ENCODE measurements at places on chromosomes 1 and 21.

DNA sequence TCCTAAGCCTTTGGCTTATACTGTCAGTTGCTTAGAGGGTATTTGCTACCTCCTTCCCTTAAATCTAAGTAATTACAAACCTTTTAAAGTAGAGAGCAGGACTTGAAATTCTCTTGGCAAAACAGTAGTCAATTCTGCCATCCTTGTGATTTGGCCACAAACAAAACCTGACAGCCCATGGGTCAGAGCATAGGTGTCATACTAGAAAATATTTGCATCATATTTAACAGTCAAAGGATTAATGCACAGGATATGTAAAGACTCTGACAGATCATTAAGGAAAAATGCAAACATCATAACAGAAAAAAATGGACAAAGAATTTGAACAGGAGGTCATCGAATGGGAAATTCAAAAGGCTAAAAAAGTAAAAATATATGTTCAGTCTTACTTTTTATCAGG lies 50.5 kb downstream of the ZFYVE9 start:
- no peak for DNase-seq

DNA sequence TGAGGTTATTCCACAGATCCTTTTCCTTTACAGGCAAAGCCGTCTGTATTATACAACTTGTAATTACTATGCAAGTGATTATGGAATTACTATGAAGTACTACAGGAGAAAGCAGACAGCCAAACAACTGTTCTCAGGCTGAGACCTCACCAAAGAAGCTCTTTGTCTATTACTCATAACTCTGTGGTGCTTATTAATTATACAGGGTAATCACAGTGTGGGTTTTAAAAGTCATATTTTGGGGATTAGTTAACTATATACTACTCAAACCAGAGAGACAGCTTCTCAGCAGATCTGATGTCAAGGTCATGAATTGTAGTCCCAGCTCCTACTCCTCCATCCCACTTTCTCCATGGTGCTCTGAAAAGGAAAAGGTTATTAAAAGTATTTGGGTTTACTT lies 49.6 kb downstream of the CTTNBP2NL start:
- no peak for DNase-seq

DNA sequence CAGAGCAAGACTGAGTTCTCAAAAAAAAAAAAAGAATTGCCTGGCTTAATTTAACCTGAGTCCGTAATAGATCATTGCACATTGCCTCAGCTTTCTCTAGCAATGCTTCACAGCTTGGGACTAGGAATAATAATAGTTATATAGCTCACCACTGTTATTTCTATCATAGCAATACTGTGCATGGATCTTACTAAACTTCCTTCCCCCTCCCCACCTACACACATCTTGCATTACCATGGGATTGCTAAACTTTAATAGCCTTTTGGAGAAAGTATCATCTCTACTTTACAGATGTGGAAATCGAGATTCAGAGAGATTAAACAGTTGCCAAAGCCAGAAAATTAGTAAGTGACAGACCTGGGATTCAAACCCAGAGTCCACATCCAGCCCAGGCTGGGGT lies 99.4 kb downstream of the ATP5PO start:
- no peak for DNase-seq

GRCh38 chr1:205954819-205955404 lies 11.7 kb upstream of the SLC26A9 start:
- no peak for DNase-seq

GRCh38 chr1:17356387-17357026 lies 15.5 kb upstream of the PADI6 start:
- no peak for DNase-seq

GRCh38 chr1:12507631-12508030 lies 110.4 kb downstream of the DHRS3 start:
- DNase-seq = no peak

DNA sequence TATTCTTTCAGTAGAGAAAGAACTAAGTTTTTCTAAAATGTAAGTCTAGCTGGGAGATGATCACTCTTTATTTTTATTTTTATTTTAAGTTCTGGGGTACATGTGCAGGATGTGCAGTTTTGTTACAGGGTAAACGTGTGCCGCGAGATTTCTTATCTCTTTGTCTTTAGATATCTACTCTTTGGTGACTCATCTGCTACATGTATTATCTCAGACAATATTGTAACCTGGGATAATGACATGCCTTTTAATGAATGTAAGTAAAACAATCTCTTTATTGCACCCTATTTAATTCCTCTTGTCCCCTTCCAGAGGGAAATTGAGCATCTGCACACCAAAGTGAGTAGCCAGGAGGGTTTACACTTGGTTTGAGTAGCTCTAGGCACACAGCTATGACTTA lies 9.4 kb downstream of the CR2 start:
- DNase-seq = no peak

GRCh38 chr1:169340882-169341281 lies 26.7 kb downstream of the NME7 start:
- DNase-seq = no peak

DNA sequence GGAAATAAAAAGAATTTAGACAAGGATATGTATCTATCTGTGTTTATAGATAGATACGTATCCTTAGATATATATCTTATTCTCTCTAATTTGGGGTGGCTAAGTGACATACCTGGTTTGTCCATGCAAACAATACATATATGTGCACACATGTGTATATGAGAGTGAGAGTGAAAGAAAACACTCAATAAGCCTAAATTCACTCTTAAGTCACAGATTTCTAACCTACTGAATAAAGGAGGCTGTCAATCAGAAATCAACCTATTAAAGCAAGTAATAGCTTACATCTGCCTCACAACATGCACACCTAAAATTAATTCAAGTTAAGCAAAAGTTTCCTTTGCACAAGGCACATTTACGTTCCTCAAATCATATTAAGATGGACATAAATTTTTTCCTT lies 106.9 kb upstream of the LBR start:
- DNase-seq = no peak

- no peak for DNase-seq
Observed at GRCh38 chr1:209609791-209610630, 26.5 kb downstream of the CAMK1G start.

DNA sequence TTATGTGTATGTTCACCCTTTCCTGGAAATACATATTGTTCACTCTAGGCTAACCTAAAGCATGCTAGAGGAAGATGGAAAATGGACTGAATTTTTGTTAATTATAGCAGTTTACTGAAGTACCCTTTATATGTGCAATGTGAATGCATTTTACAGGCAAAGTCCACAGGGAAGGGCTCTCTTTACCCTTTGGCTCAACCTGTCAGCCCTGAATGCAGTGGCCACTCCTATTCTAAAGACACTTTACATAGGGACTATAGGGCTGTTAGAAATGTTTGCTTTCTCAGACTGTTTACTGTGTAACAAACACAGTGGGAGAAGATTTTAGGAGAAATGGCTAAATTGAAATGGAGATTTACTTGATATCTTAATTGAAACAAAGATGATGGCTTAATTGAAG lies 78.5 kb downstream of the BRINP2 start:
- DNase-seq = no peak

DNA sequence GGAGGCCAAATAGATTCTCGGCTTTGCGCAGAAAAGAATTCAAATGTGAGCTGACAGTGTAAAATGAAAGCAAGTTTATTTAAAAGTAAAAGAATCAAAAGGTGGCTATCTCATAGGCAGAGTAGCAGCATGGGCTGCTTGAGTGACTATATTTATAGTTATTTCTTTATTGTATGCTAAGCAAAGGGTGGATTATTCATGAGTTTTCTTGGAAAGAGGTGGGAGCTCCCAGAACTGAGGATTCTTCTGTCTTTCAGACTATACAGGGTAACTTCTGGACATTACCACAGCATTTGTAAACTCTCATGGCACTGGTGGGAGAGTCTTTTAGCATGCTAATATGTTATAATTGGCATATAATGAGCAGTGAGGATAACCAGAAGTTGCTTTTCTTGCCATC lies 659.9 kb downstream of the RWDD3 start:
- no peak for DNase-seq

- DNase-seq = no peak
Observed at GRCh38 chr1:205504311-205505075, at the start of gene CDK18. Gene CDK18 (plus strand): TSS chr1:205504669. CDS start chr1:205523168, 18,499 bp downstream.

GRCh38 chr1:91885213-91885715 lies 687 bp downstream of the TGFBR3 start:
- no peak for DNase-seq

DNA sequence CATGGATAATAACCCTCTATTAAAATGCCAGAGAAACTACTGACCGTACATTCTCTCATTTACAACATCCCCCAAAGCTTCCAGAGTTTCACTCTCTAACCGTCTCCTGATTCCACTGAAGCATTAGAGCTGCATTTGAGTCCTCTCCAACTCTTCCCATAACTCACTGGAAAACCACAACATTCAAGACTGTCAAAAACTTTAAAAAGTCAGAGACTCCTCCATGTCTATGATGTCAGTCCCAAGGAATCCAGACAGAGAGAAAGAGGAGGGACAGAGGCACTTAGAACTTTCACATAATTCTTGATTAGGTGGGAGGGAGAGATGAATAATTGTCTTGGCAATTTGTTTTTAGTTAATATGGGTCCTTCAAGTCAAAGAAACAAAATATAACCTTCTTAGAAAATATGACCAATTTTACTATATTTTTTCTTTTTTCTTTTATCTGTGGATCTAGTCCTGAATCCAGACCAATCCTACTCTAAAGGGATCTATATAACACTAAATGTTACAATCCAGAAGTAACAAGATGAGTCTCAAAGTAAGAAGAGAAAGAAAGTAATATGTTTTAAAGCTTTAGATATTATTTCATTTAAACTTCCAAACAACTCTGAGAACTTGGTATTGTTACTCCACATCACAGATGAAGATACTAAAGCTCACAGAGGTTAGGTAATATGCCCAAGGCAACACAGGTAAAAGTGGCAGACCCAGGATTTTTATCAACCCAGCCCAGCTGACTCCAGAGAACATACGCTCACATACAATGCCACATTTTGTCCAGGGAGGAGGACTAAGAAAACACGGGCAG lies 23.8 kb downstream of the OTUD7B start:
- no peak for DNase-seq

DNA sequence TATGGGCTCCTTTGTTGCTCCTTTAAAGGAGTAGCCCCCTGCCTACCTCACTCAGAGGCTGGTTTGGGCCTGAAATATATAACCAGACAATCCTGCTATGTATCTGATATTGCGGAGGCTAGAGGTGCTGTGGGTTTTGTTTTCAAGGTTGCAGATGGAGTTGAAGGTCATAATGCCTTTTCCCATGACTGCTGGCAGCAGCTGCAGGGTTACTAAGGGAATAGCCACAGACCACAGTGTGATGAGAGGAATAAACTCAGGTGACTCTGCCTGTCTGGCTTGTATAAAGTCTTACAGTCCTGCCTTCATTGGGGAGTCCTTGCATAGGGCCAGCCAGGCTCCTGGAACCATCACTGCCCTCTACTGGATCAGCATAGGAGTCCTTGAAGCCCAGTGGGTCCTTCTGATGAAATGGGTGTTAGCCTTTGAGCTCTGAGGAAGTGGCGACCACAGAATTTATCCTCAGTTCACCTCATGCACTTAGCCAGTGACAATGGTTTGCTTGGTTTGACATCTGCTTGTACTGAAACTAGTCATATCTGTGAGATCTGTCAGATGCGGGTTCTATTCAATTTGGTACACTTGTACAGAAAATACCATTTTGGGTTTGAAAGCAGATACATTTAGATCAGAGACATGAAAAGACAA lies 174.4 kb upstream of the HMCN1 start:
- peak; percentile 8 for DNase-seq

- DNase-seq = peak; percentile 69
Observed at GRCh38 chr1:53278298-53278725, 40.0 kb upstream of the MAGOH start.

- peak; percentile 34 for DNase-seq
Observed at GRCh38 chr1:229342656-229343569, at the start of gene CCSAP. Gene CCSAP (minus strand): TSS chr1:229343047. CDS start chr1:229342465, 582 bp downstream.

DNA sequence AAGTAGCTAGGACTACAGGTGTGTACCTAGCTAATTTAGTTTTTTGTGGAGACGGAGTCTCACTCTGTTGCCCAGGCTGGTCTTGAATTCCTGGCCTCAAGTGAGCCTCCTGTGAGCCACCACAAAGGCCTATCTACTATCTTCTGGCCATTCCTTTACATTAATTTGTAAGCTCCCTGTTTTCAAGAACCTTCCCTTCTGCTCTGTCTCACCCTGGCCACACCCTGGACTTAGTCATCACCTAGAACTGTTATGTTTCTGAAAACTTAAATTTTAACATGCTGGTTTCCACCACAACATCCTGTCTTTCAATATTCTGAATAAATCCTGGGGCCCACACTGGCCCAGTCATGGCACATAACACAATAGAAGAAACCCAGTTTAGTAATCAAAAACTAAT lies 4.9 kb upstream of the B4GALT3 start:
- peak; percentile 31 for DNase-seq

GRCh38 chr1:73909043-73909562 lies 288.9 kb downstream of the LRRIQ3 start:
- no peak for DNase-seq

- DNase-seq = no peak
Observed at GRCh38 chr1:154864189-154864975, 5.7 kb downstream of the KCNN3 start.

- DNase-seq = no peak
Observed at GRCh38 chr1:118558933-118559332, 373.9 kb upstream of the SPAG17 start.

DNA sequence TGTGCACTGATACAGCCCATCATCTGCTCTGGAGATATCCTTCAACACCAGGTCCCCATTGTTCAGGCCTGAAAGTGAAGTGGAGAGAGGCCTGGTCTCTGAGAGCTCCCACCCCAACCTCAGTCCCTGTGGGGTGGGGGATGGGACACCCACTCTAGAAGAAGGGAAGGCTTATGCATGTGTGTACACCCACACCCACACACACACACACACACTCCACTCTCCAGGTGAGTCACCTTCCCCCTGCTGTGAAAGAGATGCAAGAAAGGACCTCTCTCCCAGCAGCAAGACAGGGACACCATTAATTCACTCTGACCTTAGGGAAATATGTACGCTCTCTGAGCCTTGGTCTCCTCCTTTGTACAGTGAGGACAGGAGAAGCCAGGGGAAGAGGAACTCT lies 5.9 kb downstream of the VSIG8 start:
- DNase-seq = no peak
